H4 (cell line): ENCODE measurements at places on chromosomes 3 and 15.

- DNase-seq, result peak; percentile 19
Observed at GRCh38 chr3:160134454-160134853, 90.8 kb upstream of the C3orf80 start.

DNA sequence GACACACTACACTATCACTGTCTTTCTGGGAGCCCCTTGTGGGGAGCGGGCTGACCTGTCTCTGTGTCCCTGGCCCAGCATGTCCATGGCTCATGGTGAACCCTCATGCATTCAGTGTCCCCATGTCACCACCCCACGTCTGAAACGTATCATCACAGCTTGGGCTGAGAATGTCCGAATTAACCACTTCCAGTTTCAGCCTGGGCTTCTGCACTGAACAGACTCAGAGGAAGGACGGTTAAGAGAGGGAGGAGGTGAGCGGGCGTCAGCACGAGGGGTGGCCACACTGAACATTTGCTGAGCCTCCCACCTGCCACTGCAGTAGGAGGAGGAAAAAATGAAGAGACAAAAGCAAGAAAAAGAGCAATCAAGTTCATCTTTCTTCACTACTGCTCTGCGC, 30.5 kb downstream of the ATP2B2 start:
- no peak for DNase-seq

- DNase-seq, result no peak
Observed at GRCh38 chr3:184574515-184575417, 13.2 kb downstream of the EPHB3 start.

GRCh38 chr15:24917431-24917830, 37.4 kb upstream of the SNRPN start:
- DNase-seq, result no peak

- DNase-seq, result no peak
Observed at GRCh38 chr15:62719316-62719715, 323.2 kb upstream of the TPM1 start.

GRCh38 chr3:111975131-111975530, 3.7 kb upstream of the ABHD10 start:
- DNase-seq, result no peak

GRCh38 chr15:39747326-39747725, 35.3 kb downstream of the FSIP1 start:
- no peak for DNase-seq

DNA sequence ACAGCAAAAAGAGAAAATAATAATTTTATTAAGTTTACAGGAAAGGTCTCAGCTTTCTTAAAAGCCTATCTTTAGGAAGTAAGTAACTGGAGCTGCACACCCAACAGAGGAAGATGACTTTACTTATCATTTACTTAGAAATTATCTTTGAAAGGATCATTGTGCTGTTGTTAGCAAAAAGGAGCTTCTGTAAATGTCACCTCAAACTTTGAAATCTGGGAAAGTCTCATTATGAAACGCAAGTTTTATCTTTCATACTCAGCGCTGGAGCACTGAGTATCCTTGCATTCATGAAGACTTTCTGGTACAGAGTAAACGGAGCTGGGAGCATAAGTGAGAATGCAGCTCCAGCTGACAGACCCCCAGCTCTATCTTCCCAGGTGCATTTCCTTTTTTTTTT, 491.2 kb upstream of the TPRG1 start:
- no peak for DNase-seq
